ENCODE measurements at places on chromosomes 2 and 18. TPM values are rescaled to one million over a fixed set of nuclear protein-coding genes. Genes with fewer than 3 reads are reported as not detected.

DNA sequence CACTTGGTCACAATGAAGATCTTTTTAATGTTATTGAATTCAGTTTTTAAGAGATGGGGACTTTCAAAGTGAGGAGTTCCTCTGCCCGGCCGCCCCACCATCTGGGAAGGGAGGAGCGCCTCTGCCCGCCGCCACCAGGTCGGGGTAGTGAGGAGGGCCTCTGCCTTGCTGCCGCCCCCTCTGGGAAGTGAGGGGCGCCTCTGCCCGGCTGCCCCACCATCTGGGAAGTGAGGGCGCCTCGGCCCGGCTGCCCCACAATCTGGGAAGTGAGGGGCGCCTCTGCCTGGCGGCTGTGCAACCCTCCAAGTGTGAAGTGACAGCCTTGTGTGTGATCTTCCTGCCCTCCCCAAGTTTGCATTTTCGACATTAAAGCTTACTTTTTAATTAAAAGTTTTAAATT is 899.3 kb downstream of the TRIB2 start:
- no peaks in the 10 kb centered on the region for H3K27me3 ChIP-seq
- H3K4me3 ChIP-seq, result no peak overlapping the region
- no peak overlapping the region for H3K27ac ChIP-seq

- DNase-seq, result no peak
- no peak overlapping the region for H3K4me3 ChIP-seq
- H3K36me3 ChIP-seq, result no peaks in the 10 kb centered on the region
- H3K27me3 ChIP-seq, result no peaks in the 10 kb centered on the region
These were observed 667.9 kb downstream of the BCL11A start for GRCh38 chr2:59885541-59885940.

- no peak overlapping the region for H3K27ac ChIP-seq
- no peak for DNase-seq
- no peak overlapping the region for H3K4me3 ChIP-seq
These were observed 155.5 kb upstream of the ACVR2A start for GRCh38 chr2:147689220-147689909.

GRCh38 chr18:24488824-24489493 is 28.5 kb downstream of the HRH4 start:
- no peak for DNase-seq
- no peaks in the 10 kb centered on the region for H3K27me3 ChIP-seq
- H3K27ac ChIP-seq, result no peak overlapping the region
- no peaks in the 10 kb centered on the region for H3K36me3 ChIP-seq
- H3K4me3 ChIP-seq, result no peak overlapping the region

- no peak for DNase-seq
- H3K36me3 ChIP-seq, result peaks cover 40% of the 10 kb centered on the region
These were observed 790 bp downstream of the TMEM185B start for GRCh38 chr2:120222186-120223033.

- no peaks in the 10 kb centered on the region for H3K27me3 ChIP-seq
- no peak overlapping the region for H3K4me3 ChIP-seq
- no peak for DNase-seq
- peaks cover 3% of the 10 kb centered on the region for H3K4me1 ChIP-seq
These were observed 18.1 kb upstream of the PGAP1 start for GRCh38 chr2:196944570-196944969.

GRCh38 chr2:199228887-199229819 is 228.6 kb downstream of the SATB2 start:
- H3K36me3 ChIP-seq, result no peaks in the 10 kb centered on the region
- no peaks in the 10 kb centered on the region for H3K4me1 ChIP-seq
- no peaks in the 10 kb centered on the region for H3K27me3 ChIP-seq
- no peak for DNase-seq
- no peak overlapping the region for H3K27ac ChIP-seq

DNA sequence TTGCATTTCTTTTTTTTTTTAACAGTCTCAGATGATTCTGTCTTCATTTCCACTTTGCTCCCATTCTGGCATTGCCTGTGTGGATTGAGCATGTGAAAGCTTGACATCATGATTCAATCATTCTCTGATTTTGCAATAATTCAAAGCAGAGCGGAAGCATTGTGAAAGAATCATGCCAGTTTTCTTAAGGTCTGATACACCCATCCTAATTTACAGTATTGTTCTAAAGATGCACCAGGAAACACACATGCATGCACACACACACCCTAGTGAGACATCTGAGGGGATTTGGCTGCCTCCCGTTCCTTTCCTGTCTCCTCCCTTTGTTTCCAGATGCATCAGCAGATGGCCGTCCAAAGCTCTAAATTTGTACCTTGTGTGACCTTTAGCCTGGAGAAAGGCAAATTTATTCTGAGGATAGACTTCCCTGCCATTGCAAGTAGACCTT is 97.3 kb downstream of the FMNL2 start:
- H3K36me3 ChIP-seq, result no peaks in the 10 kb centered on the region
- H3K4me3 ChIP-seq, result no peak overlapping the region
- H3K27me3 ChIP-seq, result no peaks in the 10 kb centered on the region

GRCh38 chr2:173205375-173205774 is 129.7 kb downstream of the MAP3K20 start:
- DNase-seq, result no peak
- no peak overlapping the region for H3K27ac ChIP-seq
- peaks cover 16% of the 10 kb centered on the region for H3K4me1 ChIP-seq
- H3K4me3 ChIP-seq, result no peak overlapping the region
- peaks cover 3% of the 10 kb centered on the region for H3K36me3 ChIP-seq

GRCh38 chr2:74576863-74577229 is 22.3 kb downstream of the DOK1 start:
- no peak overlapping the region for H3K4me3 ChIP-seq
- H3K27ac ChIP-seq, result no peak overlapping the region
- H3K4me1 ChIP-seq, result no peaks in the 10 kb centered on the region
- no peaks in the 10 kb centered on the region for H3K27me3 ChIP-seq
- no peaks in the 10 kb centered on the region for H3K36me3 ChIP-seq
- no peak for DNase-seq

DNA sequence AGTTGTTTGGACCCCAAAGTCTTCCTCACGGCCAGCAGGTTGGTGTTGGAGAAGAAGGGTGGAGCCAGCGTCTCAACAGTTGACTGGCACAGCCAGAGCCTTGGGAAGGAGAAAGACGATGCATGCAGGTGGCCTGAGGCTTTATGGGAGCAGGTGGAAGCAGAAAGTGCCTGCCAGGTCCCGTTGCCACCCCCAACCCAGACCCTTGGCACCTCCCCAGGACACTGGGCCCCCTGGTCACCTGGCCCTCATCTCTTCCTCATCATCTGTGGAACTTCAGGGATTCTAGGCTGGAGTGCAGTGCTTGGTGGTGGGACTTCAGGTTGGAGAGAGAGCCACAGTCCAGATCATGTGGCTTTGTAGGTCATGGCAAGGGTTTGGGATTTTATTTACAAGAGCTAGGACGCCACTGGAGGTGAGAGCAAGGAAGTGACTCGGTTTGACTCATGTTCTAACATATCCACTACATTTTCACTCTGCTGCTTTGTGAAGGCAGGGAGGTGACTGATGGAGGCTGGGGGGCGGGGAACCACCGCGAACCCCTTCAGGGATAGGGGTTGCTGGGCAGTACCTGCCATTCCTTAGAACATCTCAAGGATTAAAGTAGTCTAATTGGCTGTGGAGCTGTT is 62.5 kb upstream of the B3GNT7 start:
- peaks cover 2% of the 10 kb centered on the region for H3K4me1 ChIP-seq
- no peak for DNase-seq
- no peak overlapping the region for H3K4me3 ChIP-seq

- no peak overlapping the region for H3K4me3 ChIP-seq
- peaks cover 13% of the 10 kb centered on the region for H3K27me3 ChIP-seq
- peaks cover 6% of the 10 kb centered on the region for H3K4me1 ChIP-seq
- no peak for DNase-seq
- H3K27ac ChIP-seq, result no peak overlapping the region
- H3K36me3 ChIP-seq, result no peaks in the 10 kb centered on the region
These were observed 216.7 kb downstream of the GBX2 start for GRCh38 chr2:235951493-235951892.

GRCh38 chr2:100844514-100844913 is 24.6 kb downstream of the NPAS2 start:
- no peak overlapping the region for H3K4me3 ChIP-seq
- H3K27ac ChIP-seq, result no peak overlapping the region
- H3K36me3 ChIP-seq, result no peaks in the 10 kb centered on the region
- no peak for DNase-seq
- no peaks in the 10 kb centered on the region for H3K4me1 ChIP-seq

- H3K4me3 ChIP-seq, result no peak overlapping the region
- no peak for DNase-seq
- no peaks in the 10 kb centered on the region for H3K27me3 ChIP-seq
- H3K27ac ChIP-seq, result peak overlapping the region; percentile 90
These were observed 37.5 kb downstream of the MAP4K3 start for GRCh38 chr2:39399570-39399969.

DNA sequence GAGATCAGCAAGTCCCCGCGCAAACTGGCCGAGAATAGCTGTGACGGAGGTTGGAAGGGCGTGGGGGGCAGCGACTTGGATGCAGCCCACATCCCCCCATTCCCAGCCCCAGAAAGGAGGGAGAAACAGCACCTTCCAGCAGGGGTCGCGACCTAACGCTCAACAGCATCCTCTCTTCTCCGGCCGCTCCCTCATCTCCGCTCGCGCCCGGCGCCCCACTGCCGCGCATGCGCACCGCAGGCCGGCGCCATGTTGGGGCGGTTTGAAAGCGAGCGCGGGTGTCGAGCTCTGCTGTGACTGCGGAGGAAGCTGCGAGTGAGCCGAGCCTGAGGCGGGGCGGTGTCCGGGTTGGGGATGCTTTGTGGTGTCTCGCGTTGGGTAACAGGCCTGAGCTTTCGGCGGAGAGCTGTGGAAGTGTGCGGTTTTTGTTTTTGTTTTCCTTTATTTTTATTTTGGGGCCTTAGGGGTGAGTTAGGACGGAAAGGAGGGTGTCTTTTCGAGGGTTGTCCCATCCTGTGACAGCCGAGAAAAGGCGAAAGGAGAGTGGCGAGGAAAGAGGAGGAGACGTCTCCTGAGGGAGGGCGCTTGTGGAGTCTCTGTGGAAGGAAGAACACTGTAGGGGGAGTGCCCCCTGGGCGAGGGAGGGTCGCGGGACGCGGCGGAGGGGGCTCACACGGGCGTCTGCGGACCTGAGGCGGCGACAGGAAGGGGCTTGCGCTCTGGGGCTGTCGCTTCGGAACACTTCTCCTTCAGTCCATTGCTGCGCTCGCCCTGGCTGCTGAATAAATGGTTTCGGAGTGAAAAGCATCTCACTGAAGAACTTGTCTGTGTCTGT is at the start of the genes C18orf54 and STARD6:
Gene C18orf54 (plus strand): TSS at position 247 of the 835 bp plus-strand sequence. CDS start 2,667 bp downstream, outside the sequence.
Gene STARD6 (minus strand): TSS at position 199 of the 835 bp plus-strand sequence. CDS start 3,285 bp downstream, outside the sequence.
- peak within 1 kb of the TSS; percentile 98 for H3K27ac ChIP-seq
- no peaks in the 10 kb centered on the region for H3K27me3 ChIP-seq
- H3K36me3 ChIP-seq, result peaks cover 6% of the 10 kb centered on the region
- peak; percentile 78 for DNase-seq

GRCh38 chr2:162092658-162093556 is 18.9 kb upstream of the DPP4 start:
- no peak for DNase-seq
- no peak overlapping the region for H3K27ac ChIP-seq
- peaks cover 1% of the 10 kb centered on the region for H3K27me3 ChIP-seq

- H3K27me3 ChIP-seq, result no peaks in the 10 kb centered on the region
- no peak overlapping the region for H3K4me3 ChIP-seq
- no peak for DNase-seq
These were observed 437.1 kb downstream of the DCDC2C start for GRCh38 chr2:4140281-4140970.

The RFTN2 gene
- total RNA-seq, result 9.9 TPM

The DNAJC5G gene
- 0.18 TPM for total RNA-seq

The HOXD10 gene
- total RNA-seq, result 4.1 TPM

The CD226 gene
- total RNA-seq, result 0.84 TPM

The ACMSD gene
- not detected for total RNA-seq
